ENCODE measurements at places on chromosomes 5 and 9. TPM values are rescaled to one million over a fixed set of nuclear protein-coding genes. Genes with fewer than 3 reads are reported as not detected.

The PCDHGA4 gene
- not detected for polyA plus RNA-seq

The SLC34A3 gene
- polyA plus RNA-seq: 0.89 TPM

The ENHO gene
- 1.8 TPM for polyA plus RNA-seq

The LAMC3 gene
- polyA plus RNA-seq: 0.44 TPM

The SGTB gene
- polyA plus RNA-seq: not detected

The PCDHA3 gene
- 0.28 TPM for polyA plus RNA-seq

Measured in small intestine (tissue), 16 donors.